ENCODE measurements at places on chromosomes 12 and 14. TPM values are rescaled to one million over a fixed set of nuclear protein-coding genes. Genes with fewer than 3 reads are reported as not detected.
A peak's percentile ranks its signal among the peaks of the same experiment; 100 is the strongest.

Gene PTPN6
- polyA plus RNA-seq = 6.8 TPM

Gene MYF5
- polyA plus RNA-seq = 29.5 TPM

Gene USP30
- polyA plus RNA-seq = 14.4 TPM

Gene MRPL51
- polyA plus RNA-seq = 112 TPM

Gene CIT
- 7.7 TPM for polyA plus RNA-seq

Gene MBIP
- polyA plus RNA-seq = 22.1 TPM

Gene EID3
- polyA plus RNA-seq = 1.6 TPM

Gene TPPP2
- polyA plus RNA-seq = 0.72 TPM

Gene B3GNT4
- 0.59 TPM for polyA plus RNA-seq

DNA sequence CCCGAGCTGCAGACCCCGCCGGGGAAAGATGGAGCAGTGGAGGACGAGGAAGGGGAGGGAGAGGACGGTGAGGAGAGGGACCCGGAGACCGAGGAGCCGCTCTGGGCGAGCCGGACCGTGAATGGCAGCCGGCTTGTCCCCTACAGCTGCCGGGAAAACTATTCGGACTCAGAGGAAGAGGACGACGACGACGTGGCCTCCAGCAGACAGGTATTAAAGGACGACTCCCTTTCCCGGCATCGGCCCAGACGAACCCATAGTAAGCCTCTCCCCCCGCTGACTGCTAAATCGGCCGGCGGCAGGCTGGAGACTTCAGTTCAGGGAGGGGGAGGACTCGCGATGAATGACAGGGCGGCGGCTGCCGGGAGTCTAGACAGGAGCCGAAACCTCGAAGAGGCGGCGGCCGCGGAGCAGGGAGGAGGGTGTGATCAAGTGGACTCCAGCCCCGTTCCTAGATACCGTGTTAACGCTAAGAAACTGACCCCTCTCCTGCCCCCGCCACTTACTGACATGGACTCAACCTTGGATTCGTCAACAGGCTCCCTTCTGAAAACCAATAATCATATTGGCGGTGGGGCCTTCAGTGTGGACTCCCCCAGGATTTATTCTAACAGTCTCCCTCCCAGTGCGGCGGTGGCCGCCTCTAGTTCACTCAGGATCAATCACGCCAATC, 962 bp downstream of the LEMD3 start:
- DNase-seq = peak; percentile 46

DNA sequence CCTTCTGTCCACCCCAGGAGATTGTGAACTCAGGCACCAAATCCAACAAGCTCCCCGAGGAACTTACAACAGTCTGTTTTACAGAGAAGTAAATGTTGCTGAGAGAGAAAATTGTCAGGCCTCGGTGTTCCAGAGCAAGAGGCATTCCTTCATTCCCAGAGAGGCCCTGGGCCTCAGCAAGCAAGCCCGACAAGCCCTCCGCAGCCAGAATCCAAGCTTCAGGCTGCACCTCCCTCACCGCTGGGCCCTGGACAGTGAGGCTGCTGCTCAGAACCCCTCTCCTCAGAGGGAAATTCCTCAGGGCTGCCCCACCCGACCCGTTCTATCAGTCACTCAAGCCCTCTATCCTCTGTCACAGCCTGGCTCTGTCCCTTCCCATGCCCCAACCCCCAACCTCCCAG, 56.4 kb downstream of the ZFP36L1 start:
- DNase-seq = peak; percentile 67

DNA sequence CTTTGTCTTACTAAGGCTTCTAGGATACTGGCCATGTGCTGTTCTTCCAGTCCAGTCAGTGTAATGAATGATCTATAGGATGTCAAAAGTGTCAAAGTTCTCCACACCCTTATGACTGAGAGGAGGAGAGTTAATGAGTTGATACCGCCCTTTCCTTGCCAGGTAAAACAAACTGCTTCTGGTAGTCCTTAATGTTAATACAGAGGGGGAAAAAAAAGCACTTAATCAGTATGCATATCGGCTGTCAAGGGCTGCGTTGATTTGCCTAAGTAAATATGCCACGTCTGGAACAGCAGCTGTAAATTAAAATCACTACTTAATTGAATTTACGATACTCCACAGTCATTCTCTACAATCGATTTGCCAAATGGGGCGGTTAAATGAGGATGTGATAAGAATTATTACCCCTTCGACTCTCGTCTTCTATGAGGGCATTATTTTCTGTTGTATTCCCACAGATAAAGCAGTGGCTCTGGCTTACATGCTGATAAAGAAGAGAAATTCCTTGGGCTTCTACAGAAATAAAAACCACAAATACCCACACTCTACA, 416.0 kb downstream of the KCNH5 start:
- no peak for DNase-seq

DNA sequence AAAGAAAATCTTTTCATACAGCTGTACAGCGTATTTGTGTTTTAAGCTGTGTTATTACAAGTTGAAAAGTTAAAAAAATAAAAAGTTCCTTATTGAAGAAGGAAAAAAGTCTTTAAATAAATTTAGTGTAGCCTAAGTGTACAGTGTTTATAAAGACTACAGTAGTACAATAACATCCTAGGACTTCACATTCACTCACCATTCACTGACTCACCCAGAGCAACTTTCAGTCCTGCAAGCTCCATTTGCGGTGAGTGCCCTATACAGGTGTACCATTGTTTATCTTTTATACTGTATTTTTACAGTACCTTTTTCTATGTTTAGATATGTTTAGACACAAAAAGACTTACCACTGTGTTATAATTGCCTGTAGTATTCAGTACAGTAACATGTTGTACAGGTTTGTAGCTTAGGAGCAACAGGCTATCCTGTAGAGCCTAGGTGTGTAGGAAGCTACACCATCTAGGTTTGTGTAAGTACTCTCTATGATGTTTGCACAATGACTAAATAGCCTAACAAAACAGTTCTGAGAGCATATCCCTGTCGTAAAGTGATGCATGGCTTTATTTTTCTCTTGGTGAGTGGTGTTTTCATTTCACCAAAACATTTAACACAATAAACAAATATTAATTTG, 275.2 kb downstream of the DACT1 start:
- no peak for DNase-seq

GRCh38 chr12:56684745-56685359, 3.2 kb downstream of the PTGES3 start:
- no peak for DNase-seq

GRCh38 chr12:82805812-82806497, 119.2 kb downstream of the TMTC2 start:
- DNase-seq = no peak

DNA sequence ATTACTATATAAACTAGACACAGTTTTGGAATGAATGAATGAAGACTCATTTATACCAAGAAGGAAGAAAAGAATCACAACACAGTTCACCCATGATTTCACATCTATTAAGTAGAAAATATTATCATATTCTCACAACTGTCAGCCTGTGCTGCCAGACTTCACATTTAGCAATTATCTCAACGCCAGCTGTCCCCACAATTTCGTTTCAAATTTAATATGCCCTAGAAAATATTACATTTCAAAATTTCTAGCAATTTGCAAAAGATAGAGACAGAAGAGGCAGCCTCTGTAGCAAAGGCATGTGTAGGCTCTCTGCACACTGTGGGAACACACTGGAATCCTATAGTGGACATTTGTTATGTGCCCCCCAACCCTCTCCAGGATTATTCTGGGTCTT, 83.6 kb downstream of the ANKS1B start:
- DNase-seq = no peak

DNA sequence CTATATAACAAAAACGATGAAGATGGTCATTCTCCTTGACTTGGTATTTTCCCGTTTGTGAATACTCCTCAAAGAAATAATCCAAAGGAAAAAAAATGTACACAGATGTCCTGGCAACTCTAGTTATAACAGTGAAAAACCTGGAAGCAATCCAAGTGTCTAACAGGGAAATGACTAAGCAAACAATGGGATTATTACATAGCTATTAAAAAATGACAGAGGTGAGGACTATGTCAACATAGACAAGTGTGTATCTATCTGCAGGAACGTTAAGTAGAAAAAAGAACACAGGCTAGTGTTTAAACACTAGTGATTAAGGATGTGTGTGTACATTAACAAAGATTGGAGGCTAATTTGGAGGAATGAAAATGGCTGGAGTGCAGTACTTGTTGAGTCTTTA, 5.9 kb upstream of the APOLD1 start:
- DNase-seq = peak; percentile 26

GRCh38 chr14:20614038-20614840, 23.1 kb upstream of the RNASE12 start:
- DNase-seq = no peak

- no peak for DNase-seq
Observed at GRCh38 chr14:104316723-104317491, 178.5 kb downstream of the KIF26A start.

DNA sequence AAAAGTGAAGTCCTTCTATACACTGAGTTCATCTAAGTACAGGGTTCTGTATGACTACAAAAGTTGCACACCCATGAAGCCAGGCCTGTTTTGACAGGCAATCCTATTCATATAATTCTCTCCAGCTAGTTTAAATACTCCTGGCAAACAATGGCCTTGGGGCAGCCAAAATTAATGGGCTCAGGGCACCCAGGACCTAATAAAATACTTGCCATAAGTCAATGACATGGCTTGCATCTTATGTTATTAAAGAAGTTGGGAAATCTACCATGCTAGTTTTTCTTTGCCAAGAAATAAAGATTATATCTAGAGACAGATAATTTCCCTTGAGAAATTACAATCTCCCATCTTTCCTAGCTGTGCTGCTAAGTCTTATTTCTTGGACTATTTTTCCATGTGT, 11.1 kb upstream of the TMTC1 start:
- no peak for DNase-seq

- DNase-seq = no peak
Observed at GRCh38 chr14:104633276-104634137, 28.9 kb upstream of the TMEM179 start.

DNA sequence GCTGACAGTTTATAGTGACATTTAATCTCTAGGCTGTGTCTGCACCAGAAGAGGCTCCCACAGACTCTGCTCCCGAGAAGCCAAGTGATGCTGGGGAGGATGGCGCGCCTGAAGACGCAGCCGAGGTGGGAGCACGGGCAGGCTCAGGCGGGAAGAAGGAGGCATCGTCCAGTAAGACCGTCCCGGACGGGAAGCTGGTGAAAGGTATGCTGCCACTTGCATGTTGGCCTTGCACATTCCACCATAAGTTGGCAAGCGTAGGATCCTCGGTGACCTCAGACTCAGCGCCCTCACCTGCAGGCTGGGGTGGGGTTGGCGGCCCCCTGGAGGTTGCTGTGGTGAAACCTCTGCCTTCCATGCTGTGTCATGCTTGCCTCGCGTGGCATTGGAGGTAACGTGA, 45.6 kb downstream of the SFSWAP start:
- DNase-seq = no peak
